ENCODE measurements at places on chromosomes 2 and 18.
A peak's percentile ranks its signal among the peaks of the same experiment; 100 is the strongest.

DNA sequence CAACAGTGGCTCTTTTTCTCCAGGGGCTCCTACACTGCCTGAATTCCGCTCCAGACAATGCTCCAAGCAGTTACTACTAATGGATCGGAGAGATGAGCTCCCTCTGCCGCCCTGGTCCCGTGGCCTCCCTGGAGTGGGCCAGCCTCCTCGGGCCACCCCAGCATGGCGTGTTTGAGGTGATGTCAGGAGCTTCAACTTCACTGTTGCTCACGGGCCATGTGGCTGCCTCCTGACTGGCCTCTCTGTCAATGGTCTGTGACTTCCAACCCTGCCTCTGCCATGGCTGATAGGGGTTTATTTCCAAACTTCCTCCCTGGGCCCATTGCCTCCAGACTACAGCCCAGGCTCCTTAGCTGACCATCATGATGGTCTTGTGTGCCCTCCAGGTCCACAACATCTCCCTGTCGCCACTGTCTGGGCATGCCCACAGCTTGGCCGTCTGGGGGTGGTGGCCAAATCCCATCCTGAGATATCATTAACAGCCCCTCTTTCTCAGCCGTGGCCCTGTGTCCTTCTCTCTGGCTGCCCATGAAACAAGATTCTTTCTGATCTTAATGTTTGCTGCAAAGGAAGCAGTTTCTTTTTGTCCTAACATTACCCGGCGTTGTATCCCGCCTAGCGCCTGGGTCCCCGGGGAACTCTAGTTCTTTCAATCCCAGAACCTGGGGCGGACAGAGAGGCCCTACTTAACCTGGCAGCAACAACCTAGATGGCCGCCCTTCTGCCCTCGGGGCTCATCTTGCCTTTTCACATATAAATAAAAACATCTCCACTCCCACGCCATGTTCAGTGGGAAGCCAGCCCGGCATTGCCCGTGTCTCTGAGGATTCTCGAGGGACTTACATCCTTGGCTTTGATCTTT is 38.1 kb downstream of the ATOH8 start:
- DNase-seq = no peak

GRCh38 chr2:100246163-100247145 is 75.8 kb downstream of the LONRF2 start:
- no peak for DNase-seq

DNA sequence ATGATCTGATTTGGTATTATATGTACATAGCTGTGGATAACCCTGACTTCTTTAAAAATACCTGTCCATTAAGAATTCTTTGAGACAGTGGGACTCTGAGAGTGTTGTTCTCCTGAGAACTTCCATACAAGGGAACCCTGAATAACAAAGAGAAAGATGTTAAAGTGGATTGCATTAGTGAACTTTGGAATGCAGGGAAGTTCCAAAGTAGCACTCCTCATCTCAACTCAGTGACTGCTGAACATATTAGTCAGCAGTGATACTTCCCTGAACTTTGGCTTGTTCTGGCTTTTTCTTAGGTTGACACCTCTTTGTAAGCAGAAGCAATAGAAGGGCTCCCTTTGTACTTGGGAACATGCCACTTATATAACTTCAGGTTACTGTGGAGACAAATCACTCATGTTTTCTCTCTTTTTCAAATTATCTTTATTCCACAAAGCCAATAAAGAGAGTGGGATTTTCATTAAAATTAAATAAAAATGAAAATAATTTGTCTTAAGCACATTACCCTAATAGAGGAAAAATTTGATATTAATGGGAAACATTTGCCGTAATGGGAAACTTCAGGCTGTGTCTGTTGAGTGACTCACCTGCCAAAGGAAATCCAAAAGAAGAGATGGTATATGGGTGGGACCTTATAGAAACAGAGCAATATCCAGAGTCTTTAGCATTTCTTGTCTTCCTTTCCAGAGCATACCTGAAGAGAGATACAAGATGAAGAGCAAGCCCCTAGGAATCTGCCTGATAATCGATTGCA is 33.3 kb downstream of the CFLAR start:
- no peak for DNase-seq

GRCh38 chr2:143903172-143903856 is 616.6 kb downstream of the ZEB2 start:
- no peak for DNase-seq

DNA sequence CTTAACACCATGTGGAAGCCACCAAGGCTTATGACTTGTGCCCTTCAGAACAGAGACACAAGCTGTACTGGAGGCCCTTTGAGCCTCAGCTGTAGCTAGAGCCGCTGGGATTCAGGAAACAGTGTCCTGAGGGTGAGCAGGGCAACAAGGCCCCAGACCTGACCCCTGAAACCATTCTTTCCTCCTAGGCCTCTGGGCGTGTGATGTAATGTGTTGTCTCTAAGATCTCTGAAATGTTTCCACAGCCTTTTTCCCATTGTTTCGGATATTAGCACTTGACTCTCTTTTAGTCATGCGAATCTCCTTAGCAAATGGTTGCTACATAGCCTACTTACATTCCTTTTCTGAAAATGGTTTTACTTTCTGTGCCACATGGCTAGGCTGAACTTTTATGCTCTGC is 114.9 kb downstream of the CD8B2 start:
- DNase-seq = no peak

DNA sequence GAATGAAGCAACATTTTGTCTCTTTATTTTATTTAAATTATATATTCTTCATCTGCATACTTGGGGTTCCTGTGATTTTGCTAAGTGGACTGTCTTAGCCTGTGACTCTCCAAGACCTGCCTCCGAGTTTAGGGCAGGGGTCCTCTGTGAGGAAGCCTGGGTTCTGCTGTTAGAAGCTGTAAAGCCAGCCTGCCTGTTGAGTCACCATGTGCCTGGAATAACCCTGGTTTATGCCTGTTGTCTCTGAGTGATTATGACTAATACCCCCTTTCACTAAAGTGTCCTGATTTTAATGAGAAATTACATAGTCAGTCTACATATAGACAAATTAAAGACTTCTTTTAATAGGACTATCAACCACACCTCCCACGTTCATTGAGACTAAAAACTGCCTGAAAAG is 369.1 kb downstream of the ZNF521 start:
- DNase-seq = no peak

- peak; percentile 78 for DNase-seq
Observed at GRCh38 chr2:177332026-177332991, 60.3 kb upstream of the AGPS start.

GRCh38 chr2:109031476-109032228 is 42.6 kb upstream of the EDAR start:
- DNase-seq = no peak

GRCh38 chr2:143163499-143163898 is 34.3 kb downstream of the ARHGAP15 start:
- no peak for DNase-seq

DNA sequence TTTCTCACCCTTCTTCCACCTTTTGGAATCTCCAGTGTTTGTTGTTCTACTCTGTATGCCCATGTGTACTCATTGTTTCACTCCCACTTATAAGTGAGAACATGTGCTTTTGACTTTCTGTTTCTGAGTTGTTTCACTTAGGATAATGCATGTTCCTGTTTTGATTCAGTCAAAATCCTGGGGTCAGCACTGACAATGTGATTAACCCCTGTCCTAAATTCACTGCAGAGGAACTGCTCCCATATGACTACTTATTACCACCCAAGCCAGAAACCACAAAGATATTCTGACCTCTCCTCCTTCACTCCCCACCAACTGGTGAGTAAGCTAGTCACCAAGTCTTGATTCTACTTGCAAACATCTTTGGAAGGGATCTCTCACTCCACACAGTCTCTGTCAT is 251.4 kb upstream of the TCF4 start:
- DNase-seq = no peak

DNA sequence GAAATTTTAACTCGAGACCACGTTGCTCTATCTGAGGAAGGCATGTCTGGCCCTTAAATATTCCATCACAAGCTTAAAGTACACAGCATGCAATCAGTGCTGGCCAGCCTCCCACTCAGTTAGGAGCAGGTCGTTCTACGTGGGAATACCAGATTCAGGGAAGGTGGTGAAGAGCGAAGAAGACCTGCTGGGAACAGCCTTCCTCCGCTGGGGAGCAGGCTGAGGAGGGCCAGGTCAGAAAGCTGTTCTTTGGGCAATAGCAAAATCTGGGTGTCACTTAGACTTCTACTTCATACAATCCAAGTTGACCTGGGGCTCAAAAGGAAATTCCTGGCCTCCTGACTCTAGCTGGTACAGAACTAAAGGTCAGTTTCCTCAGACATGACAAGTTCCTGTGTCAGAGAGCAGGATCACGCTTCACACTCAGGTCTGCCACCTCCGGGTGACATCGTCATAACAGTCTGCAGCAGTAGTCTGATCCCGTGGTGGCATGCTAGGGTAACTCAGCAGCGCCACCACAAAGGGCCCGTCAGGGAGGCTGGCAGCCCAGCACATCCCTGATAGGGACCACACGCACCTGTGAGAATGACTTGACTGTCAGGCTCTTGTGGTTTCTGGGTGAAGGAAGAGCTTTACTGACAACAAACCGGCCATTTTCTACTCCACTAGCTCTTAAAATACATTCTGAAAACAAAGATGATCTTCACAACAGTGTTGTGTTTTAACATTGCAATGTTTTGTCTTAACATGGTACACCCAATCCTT is 35.2 kb upstream of the NAPG start:
- no peak for DNase-seq

DNA sequence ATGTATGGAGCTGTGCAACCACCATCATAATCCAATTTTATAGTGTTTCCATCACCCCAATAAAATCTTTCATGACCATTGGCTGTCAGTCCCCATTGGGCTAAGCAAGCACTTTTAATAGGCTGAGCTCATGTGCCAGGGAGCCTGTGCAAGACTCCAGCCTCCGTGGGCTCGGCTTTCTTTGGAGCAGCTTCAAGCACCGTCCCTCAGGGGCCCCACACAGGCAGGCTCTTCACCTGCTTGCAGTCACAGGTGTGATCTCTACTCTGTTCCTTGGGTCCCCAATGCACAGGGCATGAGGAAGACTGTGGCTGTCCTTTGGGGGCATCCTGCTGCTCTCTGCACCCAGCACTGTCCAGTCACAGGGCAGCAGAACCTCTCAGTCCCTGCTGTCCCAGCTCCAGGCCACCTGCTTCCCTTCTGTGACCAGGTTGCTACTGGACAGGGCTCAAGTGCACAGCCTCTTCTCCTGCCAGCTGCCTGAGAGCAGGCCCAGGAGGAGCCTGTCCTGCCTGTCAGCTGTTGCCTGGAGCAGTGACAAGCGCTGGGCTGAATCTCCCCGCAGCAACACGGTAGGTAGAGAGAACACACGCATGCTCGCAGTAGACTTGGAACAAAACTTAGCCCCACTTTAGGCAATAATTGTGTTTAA is 40.7 kb upstream of the TMEM131 start:
- DNase-seq = no peak

- no peak for DNase-seq
Observed at GRCh38 chr18:60024345-60024744, 124.5 kb downstream of the PMAIP1 start.

- DNase-seq = no peak
Observed at GRCh38 chr2:127527001-127527804, 914 bp upstream of the IWS1 start.

DNA sequence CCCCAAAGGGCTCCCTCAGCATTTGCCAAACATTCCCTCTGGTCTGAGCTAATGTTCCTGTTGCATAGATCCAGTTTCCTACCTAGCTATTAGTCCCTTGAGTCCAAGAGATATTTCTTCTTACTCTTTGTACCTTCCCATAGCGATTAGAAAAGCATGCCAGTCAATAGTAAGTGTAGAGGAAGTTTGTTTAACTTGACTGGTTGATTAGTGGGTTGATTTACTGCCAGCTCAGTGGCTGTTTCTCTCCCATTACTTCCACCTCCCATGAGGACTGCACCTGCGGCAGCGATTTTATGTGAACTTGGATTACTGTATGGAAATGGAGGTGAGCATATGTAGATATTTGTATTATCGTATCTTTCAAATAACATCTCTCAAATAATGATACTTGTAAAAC is 1748.4 kb upstream of the CELF4 start:
- no peak for DNase-seq

- DNase-seq = peak; percentile 60
Observed at GRCh38 chr2:197216361-197216979, 94.1 kb downstream of the ANKRD44 start.

- no peak for DNase-seq
Observed at GRCh38 chr2:212109792-212110680, 428.6 kb downstream of the ERBB4 start.

DNA sequence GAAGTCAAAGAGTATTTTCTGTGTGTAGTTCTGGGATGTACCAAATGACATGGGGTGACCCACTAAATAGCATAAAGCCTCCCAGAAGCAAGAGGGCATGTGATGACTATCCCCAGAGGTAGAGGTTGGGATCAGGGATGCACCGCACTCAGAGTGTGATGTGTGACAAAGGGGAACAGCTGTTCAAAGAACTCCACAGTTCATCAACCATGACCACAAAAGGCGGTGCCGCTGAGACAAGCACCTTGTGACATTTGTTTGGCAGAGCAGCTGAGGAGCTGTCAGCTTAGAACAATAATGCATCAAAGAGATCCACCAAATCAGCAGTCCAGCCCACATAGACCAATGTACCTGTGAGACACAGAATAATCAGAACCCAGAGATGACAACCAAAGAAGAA is 81.3 kb downstream of the VWC2L start:
- no peak for DNase-seq

GRCh38 chr2:71458413-71459083 is 5.2 kb downstream of the DYSF start:
- DNase-seq = no peak

DNA sequence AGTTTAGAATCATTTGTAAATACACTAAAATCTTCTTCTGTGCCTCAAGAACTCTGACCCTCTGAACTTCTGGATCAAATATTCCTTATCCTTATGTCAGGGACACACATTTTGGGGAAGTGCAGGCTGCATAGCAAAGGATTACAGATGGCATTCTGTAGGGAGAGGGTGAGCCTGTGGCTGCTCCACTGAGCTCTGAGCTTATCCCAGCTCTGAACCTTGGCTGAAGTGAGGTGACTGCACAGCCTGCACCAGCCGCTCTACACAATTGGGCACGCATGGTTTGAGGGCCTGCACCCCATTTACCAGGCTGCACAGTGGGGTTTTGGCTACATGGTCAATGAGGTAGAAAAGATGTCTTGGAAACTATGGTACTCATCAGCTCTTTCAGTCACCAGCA is 251.6 kb downstream of the GALR1 start:
- DNase-seq = no peak

GRCh38 chr2:20504174-20504573 is 57.3 kb downstream of the RHOB start:
- no peak for DNase-seq

- DNase-seq = no peak
Observed at GRCh38 chr2:191435141-191435540, 189.9 kb downstream of the MYO1B start.

DNA sequence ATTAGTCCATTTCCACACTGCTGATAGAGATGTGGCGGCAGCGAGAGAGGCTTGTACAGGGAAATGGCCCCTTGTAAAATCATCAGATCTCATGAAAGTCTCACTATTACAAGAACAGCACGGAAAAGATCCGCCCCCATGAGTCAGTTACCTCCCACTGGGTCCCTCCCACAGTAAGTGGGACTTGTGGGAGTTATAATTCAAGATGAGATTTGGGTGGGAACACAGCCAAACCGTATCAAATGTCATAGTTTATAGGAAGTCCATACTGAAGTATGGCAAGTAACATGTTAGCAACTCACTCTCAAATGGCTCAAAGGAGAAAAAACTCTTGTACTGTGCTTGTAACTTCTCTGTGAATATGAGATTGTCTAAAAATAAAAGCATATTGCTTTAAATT is 56.1 kb downstream of the FARP2 start:
- DNase-seq = peak; percentile 94

Measured in foreskin melanocyte (primary cell).